ENCODE measurements at places on chromosomes 3 and 15.

GRCh38 chr3:37071921-37072320, 78.6 kb downstream of the MLH1 start:
- DNase-seq, result no peak

GRCh38 chr15:99345832-99346462, 94.7 kb downstream of the LRRC28 start:
- DNase-seq, result no peak

- no peak for DNase-seq
These were observed 38.2 kb upstream of the SUCLG2 start for GRCh38 chr3:67692621-67693020.

GRCh38 chr3:33490641-33491241, 50.5 kb upstream of the UBP1 start:
- no peak for DNase-seq

Data from activated CD4-positive, alpha-beta T cell treated with anti-CD3 and anti-CD28 coated beads for 24 hours (primary cell).